Activated CD4-positive, alpha-beta T cell treated with anti-CD3 and anti-CD28 coated beads, Interleukin-2, amount 50 U/mL, for 24 hours (primary cell): ENCODE measurements at places on chromosomes 1 and 21.
A peak's percentile ranks its signal among the peaks of the same experiment; 100 is the strongest.

- no peak for DNase-seq
These were observed at the start of gene SLC30A10 for GRCh38 chr1:219927956-219928790. TSS of gene SLC30A10 (minus strand) at chr1:219928557. CDS start at chr1:219928440, 117 bp downstream.

- DNase-seq, result no peak
These were observed 11.6 kb upstream of the PCP4 start for GRCh38 chr21:39855595-39855994.

GRCh38 chr1:181335631-181336030, 147.7 kb upstream of the CACNA1E start:
- DNase-seq, result no peak

DNA sequence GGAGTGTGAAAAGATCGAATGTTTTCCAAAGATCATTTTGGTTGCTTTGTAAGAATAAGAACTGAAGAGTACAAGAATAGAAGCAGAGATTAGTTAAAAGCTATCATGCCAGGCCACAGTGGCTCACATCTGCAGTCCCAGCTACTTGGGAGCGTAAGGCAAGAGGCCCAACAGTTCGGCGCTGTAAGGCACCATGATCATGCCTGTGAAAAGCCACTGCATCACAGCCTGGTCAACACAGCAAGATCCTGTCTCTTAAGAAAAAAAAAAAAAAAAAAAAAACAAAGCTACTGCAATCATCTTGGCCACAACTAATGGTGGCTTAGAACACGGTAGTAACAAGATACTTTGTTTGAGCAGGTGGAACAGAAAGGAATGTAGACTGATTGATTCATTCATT, 116.2 kb downstream of the EIF4G3 start:
- DNase-seq, result no peak

DNA sequence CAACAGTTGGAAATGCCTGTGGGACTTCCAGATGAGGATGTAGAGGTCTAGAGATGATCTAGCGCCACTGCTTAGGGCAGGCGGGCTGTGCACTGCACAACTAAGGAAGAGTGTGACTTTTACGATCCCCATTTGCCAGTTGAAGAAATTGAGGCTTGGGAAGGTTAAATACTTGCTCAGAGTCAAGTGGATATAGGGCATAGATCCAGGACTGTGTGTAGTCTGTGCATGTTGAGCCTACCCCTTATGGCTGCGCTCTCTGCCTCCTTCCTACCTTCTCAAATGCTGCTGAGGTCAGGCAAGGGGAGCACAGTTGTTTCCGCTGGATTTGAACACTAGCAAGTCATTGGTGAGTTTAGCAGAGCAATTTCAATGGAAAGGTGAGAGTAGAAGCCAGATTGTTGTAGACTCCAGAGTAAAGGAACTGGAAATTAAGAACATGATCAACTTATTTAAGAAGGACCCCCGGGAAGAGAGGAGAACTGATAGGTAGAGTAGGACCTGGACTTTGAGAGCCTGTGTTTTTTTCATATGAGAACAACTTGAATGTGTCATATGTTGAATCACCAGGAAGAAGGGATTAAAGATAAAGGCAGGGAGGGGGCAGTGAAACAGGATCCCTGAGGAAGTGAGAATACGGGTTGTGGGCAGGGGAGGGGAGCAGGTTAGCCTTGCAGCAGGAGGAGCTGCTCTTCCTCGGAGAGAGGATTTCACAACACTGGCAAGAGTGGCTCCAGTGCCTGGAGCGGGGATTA, 2.7 kb downstream of the CAPN2 start:
- DNase-seq, result no peak

GRCh38 chr1:78651241-78651640, 1.6 kb downstream of the IFI44 start:
- no peak for DNase-seq

GRCh38 chr1:177384461-177384860, 213.7 kb downstream of the BRINP2 start:
- DNase-seq, result no peak

DNA sequence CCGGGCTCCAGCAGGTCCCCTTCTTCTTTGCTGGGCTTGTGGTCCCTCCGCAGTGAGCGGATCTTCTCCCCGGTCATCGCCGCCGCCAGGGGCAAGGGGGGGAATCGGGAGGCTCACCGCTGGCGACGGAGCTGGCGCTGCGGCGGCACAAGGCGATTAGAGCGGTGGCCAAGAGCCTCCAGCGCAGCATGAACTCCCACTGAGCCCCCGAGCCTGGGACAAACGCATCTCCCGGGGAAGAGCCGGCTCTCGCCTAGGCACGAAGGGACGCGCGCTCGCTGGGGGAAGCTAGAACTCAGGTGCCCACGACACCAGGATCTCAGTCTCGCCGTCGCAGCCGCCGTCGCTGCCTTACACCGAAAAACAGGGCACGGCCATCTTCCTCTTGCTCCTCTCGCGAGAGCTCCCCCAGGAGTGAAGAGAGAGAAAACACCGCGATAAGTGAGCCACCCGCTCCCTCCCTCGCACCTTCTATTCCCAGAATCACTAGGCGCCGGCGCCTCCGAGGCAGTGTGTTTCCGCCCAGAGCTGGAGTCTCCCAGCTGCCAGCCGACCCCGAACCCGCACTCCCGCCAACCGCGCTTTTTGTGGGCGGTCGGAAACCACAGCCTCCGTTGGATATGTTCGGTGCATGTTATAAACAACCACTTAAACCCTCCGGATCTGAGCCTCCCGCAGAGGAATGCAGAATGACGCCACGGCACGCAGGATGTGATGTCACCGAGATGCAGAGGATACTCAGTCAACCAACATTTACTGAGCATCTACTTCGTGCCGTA, at the start of gene ANKRD13C:
ANKRD13C (minus strand) TSS at position 391 of the 779 bp plus-strand sequence; CDS start at position 77, 314 bp downstream.
- peak; percentile 80 for DNase-seq

DNA sequence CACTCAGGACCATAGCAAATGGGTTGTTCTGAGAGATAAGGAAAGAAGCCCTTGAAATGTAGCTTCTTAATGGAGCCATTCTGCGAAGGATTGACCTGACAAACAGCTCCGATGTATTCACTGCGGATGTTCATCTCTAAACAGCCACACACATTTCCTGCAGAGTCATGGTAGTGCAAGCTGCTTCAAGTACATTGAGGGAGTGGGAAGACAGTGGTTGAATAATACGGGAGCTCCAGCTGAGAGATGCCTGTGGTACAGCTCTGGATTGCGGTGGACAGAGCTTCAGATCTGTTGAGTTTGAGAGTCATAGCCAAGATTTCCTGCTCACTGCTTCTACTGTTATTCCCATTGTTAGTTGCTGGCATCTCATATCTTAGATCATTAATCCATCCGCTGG, 86.6 kb downstream of the ZBTB18 start:
- DNase-seq, result no peak

- no peak for DNase-seq
These were observed 66.2 kb downstream of the GLIS1 start for GRCh38 chr1:53672785-53673184.

DNA sequence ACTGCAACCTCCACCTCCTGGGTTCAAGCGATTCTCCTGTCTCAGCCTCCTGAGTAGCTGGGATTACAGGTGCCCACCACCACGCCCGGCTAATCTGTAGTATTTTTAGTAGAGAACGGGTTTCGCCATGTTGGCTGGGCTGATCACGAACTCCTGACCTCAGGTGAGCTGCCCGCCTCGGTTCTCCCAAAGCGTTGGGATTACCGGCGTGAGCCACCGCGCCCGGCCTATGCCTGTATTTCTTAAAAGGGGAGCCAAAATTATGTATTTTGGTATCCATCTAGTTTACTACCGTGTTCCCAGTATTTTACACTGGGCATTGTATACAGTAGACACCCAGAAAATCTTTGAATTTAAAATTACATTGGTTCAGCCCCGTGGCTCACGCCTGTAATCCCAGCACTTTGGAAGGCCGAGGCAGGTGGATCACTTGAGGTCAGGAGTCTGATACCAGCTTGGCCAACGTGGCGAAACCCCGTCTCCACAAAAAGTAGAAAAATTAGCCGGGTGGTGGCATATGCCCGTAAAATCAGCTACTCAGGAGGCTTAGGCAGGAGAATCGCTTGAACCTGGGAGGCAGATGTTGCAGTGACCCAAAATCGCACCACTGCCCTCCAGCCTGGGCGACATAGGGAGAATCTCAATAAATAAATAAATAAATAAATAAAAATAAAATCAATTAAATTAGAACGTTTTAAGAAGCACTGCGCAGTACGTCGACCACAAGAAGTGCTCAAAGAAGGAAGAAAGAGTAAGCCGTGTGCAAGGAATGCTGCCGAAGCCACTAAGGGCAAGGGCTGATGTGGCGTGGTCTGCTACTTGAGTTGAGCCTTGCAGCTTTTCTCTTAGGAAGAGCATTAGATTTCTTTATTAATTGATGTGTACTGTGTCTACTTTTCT, 1.5 kb upstream of the THRAP3 start:
- no peak for DNase-seq

- DNase-seq, result peak; percentile 15
These were observed 28.5 kb downstream of the MAP3K21 start for GRCh38 chr1:233355841-233356704.

DNA sequence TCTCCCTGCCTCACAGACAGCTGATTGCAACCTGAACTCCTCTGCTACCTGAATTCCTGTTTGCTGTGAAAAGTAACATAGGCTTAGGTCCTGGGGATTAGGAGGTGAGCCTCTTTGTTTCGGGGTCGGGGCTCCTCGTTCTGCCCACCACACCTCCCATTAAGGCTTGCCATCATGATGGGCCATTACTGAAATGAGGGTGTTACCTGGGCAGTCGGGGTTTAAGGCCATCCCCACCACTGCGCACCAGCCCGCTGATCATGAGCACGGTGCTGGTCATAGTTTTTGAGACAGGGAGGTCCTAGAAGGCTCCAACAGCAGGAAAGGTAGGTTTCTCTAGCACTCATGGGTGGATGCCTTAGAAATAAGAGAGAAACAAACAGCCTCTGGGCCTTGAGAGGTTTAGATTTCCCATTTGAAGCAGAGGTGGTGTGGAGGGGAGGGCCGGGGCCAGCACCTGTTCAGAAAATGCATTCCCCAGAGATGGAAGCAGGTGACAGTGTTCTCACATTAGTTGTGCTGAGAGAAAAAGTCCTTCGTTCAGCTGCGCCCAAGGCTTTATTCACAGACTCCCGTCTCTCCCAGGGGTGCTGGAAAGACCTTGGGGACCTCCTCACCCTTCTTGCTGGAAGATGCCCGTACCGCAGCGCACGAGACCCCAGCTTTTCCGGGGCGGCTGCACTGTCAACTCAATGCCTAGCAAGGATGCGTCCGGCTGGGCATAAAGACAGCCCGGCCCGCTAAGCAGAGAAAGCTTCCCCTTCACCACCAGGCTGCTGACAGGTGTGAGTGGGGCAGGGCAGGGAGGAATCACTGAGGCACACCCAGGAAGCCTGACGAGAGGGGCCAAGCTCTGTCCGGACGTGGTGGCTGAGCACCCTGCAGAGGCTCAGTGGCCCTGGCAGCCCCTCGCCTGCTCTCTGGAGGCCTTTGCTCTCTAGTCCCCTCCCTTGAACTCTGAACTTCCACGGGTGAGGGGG, 125.5 kb downstream of the PGBD5 start:
- no peak for DNase-seq

- no peak for DNase-seq
These were observed 830 bp downstream of the RNF186 start for GRCh38 chr1:19814244-19814661.

DNA sequence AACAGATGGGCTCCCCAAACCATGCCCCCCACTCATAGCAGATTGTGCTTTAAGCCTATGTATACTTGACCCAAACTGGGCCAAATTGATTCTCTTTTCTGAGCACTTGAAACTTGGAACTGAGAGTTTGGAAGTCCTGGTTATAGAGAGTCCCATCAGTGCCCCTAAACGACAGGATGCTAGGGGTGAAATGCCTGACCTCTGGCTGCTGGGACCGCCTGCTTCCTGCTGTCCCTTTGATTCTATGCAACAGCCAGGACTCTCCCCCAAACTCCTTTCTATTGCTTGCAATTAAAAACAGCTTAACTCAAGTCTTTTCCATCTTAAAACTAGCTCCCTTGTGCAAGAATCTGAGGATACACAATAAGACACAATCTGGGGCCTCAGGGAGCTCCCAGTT, 4.7 kb downstream of the C1orf210 start:
- no peak for DNase-seq

DNA sequence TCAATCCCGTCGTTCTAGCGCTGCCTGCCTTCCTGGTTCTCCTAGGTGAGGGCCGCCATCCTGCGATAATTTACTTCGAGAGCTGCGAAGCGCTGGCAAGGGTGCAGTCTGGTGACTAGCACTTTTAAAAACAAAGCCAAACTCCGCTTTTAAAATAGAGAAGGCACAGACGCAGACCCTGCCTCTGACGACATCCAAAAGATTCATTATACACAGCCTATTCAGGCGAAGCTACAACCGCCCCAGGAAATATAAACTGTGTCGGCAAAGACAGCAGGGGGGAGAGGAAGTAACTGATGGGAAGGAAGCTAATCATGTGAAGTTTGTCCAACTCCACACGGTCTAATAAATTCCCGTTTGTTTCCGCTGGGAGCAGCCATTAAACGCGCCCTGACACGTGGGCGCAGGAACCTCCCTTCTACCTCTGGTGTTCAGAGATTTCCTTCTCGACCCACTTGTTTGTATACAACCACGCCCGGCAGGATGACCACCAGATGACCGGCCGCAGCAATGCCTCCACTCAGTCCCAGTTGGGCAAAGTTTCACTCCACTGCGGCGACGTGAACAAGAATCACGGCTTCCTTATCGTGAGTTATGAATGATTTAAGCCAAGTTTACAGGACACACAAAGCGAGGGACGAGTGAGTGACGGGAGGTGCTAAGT, 1.3 kb downstream of the GNG12 start:
- no peak for DNase-seq

DNA sequence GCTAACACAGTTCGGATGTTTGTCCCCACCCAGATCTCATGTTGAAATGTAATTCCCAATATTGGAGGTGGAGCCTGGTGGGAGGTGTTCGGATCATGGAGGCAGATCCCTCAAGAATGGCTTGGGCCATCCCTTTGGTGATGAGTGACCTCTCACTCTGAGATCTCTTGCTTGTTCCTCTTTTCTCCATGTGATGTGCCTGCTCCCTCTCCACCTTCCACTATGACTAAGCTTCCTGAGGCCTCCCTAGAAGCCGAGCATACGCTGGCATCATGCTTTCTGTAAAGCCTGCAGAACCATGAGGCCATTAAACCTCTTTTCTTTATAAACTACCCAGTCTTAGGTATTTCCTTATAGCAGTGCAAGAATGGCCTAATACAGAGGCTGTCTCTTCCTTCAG, 8.1 kb upstream of the PLA2G5 start:
- DNase-seq, result no peak
